ENCODE measurements at places on chromosomes 11 and 22.

DNA sequence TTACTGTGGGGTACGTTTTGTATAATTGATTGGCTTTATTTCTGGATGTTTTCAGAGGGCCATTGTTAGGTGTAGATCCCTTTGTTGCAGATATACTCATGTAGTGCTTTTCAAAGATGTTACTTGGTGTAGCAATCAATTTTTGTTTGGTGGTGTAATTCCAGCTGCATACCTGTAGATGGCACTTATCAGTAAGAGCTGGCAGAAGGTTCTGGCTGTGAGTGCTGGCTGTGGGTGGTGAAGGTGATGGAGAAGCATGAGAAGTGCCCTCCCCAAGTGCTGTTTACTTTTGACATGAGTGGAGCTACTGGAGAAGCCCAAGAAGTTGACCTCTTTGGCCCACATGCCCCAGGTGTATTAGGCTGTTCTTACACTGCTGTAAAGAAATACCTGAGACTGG, 1074.9 kb downstream of the FAM181B start:
- no peak for DNase-seq

GRCh38 chr22:28243539-28243938, 324.5 kb upstream of the PITPNB start:
- no peak for DNase-seq

- DNase-seq = peak; percentile 91
These were observed at the start of gene DGKZ for GRCh38 chr11:46346886-46347636. Gene DGKZ, plus strand, starts transcription at chr11:46347463. Its CDS starts 197 bp downstream, at chr11:46347660.

GRCh38 chr22:24969560-24970301, 17.2 kb downstream of the KIAA1671 start:
- DNase-seq = no peak

Measured in common myeloid progenitor, CD34-positive (primary cell).